Lung microvascular endothelial cell (primary cell): ENCODE measurements at places on chromosomes 7 and 10.

GRCh38 chr10:51389415-51390321, 309.7 kb downstream of the CSTF2T start:
- peak; percentile 49 for DNase-seq

- DNase-seq, result no peak
Observed at GRCh38 chr7:34011017-34011695, 105.8 kb downstream of the BMPER start.

- peak; percentile 59 for DNase-seq
Observed at GRCh38 chr10:97463363-97464132, 17.6 kb downstream of the ZDHHC16 start.

GRCh38 chr10:115998301-115998700, 274.7 kb downstream of the GFRA1 start:
- DNase-seq, result no peak

GRCh38 chr10:132001238-132001972, 19.7 kb upstream of the BNIP3 start:
- peak; percentile 27 for DNase-seq

GRCh38 chr10:85446827-85447226, 919.8 kb downstream of the GRID1 start:
- DNase-seq, result no peak

DNA sequence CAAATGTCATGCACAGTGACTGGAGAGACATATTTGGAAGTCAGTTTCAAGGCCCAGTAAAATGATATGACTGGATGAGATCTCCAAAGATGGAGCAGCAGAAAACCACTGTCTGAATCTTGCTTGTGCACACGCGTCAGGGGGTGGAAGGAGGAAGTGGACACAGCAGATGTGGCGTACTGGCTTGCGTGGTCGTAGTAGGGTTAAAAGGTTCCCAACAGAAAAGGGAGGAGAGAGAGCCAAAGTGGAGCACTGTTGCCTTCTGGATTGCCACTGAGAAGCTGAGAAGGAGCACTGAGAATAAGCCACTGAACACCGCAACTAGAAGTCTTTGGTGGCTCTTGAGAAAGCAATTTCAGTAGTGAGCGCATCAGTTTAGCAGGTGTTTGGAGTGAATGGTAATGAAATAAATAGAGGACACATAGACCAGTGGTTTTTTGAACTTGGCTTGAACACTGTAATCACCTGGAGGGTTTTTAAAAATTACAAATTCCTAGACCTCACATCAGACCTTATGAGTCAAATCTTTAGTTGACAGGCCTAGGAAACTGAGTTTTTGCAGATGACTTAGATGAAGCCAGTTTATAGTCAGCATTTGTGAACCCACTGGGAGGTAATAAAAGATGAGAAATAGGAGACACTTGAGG, 227.3 kb downstream of the PTEN start:
- DNase-seq, result no peak
